ENCODE measurements at places on chromosomes 16 and 17. TPM values are rescaled to one million over a fixed set of nuclear protein-coding genes. Genes with fewer than 3 reads are reported as not detected.

TERB1 gene
- not detected for total RNA-seq

TMEM235 gene
- 2.0 TPM for total RNA-seq

PRAC2 gene
- not detected for total RNA-seq

MYH8 gene
- total RNA-seq: not detected

CUEDC1 gene
- 14.8 TPM for total RNA-seq

GNPTG gene
- 60.3 TPM for total RNA-seq

OR2C1 gene
- total RNA-seq: not detected

PROCA1 gene
- total RNA-seq: 19.4 TPM

GID4 gene
- total RNA-seq: 9.8 TPM

SHBG gene
- total RNA-seq: 2.8 TPM

KCNH6 gene
- total RNA-seq: 0.06 TPM

HCRT gene
- total RNA-seq: 1.3 TPM
